ENCODE measurements at places on chromosomes 2 and 18.

DNA sequence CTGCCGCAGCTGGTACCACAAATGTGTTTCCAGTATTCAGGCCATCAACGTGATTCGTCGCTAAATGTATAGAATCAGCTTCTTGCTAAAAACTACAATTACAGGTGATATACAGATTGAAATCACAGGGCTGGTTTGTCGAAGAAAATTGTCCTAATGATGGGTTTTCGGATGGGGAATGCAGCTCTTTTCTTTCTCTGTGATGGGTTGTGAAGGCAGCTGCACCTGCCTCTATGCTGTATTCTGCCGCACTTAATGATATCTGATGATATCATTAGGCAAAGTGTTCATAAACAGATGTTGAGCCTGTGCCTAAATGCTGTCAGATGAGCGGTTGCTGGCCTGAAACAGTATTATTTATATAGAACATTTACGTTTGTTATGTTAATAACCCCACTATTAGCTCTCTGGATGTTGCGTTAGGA, 218.1 kb downstream of the ARHGAP15 start:
- DNase-seq, result no peak

DNA sequence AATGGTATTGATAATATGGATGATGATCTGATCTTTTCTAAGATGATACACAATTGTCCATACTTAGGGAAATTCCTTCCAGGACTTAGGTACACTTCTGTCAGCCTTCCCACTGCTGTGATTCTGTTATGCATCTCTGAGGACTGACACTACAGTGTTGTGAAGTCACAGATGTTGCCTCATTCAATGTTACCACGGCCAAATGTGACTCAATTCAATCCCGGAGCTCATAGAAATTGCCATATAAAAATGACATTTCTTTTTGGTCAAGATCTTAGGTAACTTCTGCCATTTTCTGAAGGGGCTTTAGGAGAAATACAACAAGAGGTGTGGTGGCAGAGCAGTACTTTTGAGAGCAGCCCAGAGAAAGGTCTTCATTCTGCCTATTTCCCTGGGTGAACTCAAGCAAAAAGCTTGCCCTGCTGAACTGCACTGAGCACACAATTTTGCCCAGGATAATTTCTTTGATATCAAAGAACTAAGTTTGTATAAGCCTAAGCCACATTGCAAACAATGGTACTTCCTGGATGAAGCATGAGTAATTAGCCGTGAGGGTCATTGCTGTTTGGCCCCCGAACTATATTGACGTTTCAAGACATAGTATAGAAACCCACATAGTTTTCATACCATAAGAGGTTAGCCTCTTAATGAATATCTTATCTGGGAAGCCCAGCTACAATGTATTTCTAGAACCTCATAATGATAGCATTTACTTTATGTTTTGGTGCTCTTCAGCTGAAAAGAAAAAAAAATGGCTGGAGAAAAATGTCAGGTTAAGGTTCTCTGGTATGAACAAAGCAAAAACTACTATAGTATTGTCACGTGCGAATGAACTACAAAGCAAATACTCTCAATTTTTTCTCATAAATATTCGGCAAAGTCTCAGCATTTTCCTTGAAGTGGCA, 437.4 kb downstream of the MEIS1 start:
- DNase-seq, result no peak

DNA sequence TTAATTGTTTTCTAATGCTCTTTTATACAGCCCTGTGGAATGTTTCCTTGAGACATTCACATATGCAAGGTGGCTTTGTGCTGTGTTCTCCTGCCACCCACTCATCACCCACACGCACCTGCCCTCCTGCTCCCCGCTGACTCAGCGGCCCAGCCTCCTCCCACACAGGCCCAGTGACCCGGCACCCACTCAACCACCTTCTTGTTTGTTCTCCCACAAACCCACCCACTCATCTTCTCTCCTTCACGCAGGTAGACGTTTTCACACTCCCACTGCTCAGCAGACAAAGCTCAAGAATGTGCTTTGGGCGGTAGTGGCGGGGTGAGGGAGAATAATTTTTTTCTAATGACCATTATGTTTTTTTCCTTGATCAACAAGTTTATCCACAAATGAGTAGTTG, 28.6 kb upstream of the NEMP2 start:
- DNase-seq, result no peak

GRCh38 chr2:69997015-69997830, 35.8 kb upstream of the ASPRV1 start:
- no peak for DNase-seq

GRCh38 chr2:69965756-69966445, 4.5 kb upstream of the ASPRV1 start:
- peak; percentile 45 for DNase-seq

DNA sequence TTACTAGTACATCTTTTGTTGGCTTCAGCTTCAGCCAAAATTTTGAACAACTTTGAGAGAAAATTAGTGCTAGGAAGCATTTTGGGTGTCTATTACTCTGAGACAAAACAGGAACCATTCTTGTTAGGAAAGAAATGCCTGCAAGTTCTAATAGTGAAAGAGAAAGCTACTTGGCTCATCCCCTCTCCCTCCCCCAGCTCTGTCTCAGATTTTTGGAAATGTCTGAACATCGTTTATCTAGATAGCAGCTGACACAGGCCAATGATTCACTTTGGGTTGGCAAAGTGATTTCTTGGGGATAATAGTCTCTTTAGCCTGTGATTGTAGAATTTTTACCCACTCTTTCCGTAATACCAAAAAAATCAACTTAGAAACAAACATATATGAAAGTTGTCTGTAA, 42.3 kb upstream of the PTPRM start:
- DNase-seq, result no peak

- no peak for DNase-seq
Measured at GRCh38 chr2:165003443-165004130, 48.3 kb upstream of the SLC38A11 start.

DNA sequence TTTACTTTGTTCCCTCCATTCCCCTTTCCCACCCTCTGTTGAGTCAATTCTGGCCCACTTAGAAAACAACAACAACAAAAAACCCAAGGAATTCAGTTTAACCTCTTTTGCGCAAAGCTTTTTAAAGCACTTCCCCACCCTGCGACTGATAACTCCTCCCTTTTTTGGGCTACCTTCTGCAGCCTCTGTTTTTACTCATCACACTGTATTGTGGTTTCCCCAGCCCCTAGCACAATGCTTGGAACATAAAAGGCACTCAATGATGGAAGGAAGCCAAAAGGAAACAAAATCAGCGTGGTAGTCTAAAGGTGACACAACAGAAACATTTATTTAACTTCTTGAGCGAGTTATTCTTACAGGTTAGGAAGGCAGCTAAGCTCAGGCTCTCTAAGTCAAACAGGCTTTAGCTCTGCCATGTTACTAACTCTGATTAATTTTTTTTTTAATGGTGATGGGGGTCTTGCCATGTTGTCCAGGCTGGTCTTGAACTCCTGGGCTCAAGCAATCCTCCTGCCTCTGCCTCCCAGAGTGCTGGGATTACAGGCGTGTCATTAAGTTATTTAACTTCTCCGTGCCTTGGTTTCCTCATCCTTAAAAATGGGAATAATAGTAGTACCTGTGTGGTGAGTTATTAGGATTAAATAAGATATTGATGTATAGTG, 1.3 kb downstream of the CEP68 start:
- no peak for DNase-seq

- DNase-seq, result no peak
Measured at GRCh38 chr2:48323146-48323545, 206.8 kb upstream of the STON1 start.

DNA sequence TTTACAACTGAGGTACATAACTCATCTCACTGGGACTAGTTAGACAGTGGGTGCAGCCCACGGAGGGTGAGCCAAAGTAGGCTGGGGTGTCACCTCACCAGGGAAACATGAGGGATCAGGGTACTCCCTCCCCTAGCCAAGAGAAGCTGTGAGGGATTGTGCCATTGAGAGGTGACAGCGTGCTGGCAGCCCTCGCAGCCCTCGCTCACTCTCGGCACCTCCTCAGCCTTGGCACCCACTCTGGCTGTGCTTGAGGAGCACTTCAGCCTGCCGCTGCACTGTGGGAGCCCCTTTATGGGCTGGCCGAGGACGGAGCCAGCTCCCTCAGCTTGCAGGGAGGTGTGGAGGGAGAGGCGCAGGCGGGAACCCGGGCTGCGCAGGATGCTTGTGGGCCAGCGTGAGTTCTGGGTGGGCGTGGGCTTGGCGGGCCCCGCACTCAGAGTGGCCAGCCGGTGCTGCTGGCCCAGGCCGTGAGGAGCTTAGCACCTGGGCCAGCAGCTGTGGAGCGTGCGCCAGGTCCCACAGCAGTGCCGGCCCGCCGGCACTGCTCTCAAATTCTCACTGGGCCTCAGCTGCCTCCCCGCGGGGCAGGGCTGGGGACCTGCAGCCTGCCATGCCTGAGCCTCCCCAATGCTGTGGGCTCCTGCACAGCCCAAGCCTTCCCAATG, 44.5 kb upstream of the FAM110C start:
- no peak for DNase-seq

- no peak for DNase-seq
Measured at GRCh38 chr2:105404736-105405135, 5.9 kb upstream of the FHL2 start.

DNA sequence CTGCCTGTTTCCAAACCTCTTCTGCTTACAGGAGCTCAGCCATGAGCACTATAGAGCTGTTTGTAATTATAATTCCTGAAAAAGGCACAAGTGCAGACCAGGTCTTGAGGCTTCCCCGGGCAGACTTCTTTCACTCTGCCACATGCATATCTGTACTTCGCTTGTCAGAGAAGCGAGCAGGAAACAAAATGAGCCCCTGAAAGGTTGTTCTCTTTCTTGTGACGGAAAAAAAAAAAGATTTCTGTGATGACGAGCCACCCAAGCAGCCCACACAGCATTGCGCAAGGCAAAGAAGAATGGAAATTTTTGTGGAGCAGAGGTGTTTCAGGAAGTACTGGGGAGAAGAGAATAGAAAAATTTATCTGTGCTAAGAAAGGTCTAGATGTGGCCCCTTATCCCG, 54.0 kb upstream of the LINC00305 start:
- no peak for DNase-seq

DNA sequence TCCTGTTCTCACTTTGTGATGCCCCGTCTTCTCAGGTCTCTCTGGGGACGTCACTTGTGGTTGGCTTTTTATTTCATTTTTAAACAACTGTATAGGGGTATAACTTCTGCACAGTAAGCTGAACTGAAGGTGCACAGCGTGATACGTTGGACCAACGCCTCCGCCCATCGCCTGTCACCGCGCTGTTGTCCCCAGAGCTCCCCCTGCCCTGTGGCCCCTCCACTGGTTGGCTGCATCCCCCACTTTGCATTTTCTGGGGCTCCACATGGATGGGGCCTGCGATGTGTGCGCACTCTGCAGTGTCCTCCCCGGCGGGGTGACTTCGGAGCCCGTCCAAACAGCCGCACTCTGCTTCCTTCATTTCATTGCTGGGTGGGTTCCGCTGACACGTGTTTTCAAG, 14.3 kb downstream of the GPR35 start:
- no peak for DNase-seq

DNA sequence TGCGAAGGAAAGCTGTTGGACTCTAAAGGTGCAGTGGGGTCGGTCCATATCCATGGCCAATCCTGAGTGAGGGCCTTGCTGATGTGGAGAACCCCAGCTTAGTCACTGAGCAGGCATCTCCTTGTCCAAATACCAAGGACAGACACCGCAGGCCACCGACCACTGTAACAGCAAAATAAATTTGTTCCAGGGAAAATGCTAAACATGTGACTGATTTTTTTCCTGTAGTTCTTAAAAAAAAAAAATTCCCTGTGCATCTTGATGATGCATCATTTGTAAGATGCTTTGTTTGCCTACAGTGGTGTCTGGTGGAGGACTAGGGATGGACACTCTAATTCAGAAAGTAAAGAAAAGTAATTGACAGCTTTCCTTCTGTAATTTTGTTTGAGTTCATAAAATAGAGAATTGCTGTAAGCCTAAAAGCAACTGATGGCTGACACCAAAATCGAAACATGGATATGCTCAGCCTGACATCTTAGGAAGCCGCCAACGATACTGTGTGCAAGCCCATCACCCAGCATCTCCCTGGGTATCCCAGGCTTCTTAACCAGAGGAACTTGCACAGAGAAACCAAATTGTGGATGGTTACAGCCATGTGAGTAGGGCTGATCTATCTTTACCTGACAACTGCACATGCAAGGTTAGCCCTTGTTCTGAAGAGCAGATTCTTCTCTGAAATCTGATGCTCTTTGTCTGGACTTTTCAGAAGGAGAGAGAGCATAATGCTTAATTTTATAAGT, 188.6 kb downstream of the ARL4C start:
- no peak for DNase-seq

DNA sequence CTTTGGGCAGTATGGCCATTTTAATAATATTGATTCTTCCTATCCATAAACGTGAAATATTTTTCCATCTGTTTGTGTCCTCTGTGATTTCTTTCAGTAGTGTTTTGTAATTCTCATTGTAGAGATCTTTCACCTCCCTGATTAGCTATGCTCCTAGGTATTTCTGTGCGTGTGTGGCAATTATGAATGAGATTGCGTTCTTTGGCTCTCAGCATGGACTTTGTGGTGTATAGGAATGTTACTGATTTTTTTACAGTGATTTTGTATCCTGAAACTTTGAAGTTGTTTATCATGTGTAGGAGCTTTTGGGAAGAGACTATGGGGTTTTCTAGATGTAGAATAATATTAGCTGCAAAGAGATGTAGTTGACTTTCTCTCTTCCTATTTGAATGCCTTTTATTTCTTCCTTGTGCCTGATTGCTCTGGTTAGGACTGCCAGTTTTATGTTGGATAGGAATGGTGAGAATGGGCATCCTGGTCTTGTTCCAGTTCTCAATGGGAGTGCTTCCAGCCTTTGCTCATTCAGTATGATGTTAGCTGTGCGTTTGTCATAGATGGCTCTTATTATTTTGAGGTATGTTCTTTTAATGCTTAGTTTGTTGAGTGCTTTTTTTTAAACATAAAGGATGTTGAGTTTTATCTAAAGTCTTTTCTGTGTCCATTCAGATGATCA, 27.0 kb upstream of the THUMPD2 start:
- DNase-seq, result no peak

DNA sequence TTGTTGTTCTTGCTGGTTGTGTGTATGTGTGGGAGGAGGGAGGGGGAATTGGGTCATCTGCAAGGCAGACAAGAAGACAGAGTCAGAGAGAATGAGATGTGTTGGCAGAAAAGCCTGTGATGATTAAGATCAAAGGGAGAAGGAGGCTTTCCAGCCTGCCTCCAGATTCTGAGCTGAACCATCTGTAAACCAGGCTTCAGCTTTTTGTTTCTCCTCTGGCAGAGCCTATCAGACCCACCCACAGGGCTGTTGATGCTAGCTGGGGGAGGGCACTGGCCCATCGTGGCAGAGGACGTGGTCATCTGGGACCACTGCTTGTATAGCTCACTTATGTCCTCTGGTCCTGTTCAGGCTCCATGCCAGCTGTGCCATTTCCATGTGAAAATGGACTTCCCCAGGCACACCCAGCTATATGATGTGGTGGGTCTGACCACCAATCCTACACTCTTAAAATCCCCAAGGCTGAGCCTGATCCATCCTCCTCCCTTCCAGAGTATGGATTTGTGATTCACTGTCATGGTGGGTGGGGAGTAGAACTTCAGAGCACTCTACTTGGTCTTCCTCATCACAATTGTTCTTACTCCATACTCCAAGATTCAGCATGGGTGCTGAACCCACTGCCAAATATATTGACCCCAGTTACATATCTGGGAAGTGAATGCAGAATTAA, 27.8 kb upstream of the COL6A3 start:
- peak; percentile 86 for DNase-seq

GRCh38 chr2:140091926-140092325, 1311.7 kb upstream of the NXPH2 start:
- no peak for DNase-seq
